HCT116 (cell line): ENCODE measurements at places on chromosomes 2 and 18.

DNA sequence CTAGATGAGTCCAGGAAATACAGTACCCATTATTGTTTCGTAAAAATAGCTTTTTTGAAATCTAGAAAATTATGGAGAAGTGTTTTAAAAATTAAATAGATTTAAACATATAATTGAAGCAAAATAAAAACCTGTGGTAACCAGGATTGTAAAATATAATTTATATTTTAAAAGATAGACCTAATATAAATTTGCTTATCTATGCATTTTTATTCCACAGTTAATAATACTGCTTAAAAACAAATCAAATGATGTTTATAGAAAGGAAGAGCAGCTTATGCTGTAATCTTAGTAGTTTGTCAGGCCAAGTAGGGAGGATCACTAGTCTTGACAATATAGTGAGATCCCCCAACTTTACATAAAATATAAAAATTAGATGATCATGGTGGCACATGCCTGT is 388.9 kb upstream of the CNTNAP5 start:
- no peak for DNase-seq

GRCh38 chr2:37471994-37472393 is 127.6 kb downstream of the QPCT start:
- no peak for DNase-seq

- no peak for DNase-seq
Measured at GRCh38 chr2:153917570-153917969, 45.8 kb downstream of the GALNT13 start.

GRCh38 chr18:50315100-50315871 is 27.8 kb upstream of the CXXC1 start:
- no peak for DNase-seq

- DNase-seq: no peak
Measured at GRCh38 chr2:219344751-219345430, 12.3 kb upstream of the RESP18 start.

DNA sequence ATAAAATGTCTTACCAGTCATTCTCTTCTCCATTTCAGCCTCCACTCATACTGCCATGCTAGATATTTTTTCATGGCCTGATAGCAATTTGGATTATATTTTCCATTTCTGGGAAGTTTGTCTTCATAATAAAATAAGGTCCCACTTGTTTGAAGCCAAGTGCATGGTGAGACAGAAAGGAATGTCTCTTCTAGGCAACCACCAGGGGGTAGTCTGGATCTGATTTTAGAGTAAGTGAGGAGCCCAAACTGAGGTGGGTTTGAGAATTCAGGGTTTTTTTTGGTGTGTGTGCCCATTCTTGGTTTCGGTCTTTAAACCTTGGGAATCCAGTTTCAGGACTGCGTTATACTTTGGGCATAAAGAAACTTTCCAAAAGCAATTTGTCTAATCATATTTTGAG is 315.5 kb downstream of the RPRM start:
- peak; percentile 53 for DNase-seq

- DNase-seq: no peak
Measured at GRCh38 chr2:208025814-208026184, 472 bp upstream of the PLEKHM3 start.

DNA sequence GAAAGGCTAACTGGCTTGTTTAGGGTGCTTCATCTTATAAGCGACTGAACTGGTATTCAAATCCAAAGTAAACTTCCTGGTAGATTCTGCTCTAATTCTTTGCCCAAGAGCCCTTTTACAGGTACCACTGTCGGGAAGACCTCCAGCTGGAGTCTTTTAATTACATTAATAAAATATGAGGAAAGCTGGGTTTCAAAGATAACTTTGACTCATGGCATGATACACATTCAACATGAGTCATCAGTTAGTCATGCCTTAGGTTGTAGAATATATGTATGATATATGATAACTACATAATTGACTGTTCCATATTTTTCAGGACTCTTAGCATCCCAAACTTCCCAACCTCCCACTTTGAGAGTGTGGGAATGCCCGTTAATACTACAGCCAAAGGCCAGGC is 32.3 kb downstream of the ZCCHC2 start:
- DNase-seq: no peak

- no peak for DNase-seq
Measured at GRCh38 chr2:102029952-102030351, 38.2 kb downstream of the IL1R2 start.

DNA sequence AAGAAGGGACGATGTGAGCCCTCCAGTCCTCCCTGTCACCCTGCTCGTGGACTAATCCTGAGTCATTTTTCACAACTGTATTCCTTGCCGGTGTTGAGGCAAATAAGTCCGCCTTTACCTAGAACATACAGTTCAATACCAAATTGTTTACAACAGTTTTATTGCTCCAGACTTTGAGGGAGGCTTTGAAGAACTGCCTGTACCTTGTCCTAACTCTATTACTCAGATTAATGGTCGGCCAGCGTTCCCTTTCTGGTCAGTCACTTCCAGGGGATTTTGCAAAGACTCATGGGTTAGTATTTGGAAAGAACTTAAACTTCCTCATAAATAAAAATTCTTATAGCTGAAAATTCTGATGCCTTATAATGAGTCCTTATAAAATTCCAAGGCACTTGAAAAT is 85.1 kb upstream of the ZNF532 start:
- no peak for DNase-seq

GRCh38 chr2:134296301-134296700 is 42.4 kb downstream of the MGAT5 start:
- no peak for DNase-seq

- no peak for DNase-seq
Measured at GRCh38 chr2:99942561-99943347, 199.6 kb downstream of the AFF3 start.

- DNase-seq: no peak
Measured at GRCh38 chr2:149430743-149431736, 100.7 kb downstream of the LYPD6 start.

GRCh38 chr2:56299171-56299691 is 115.4 kb downstream of the CCDC85A start:
- no peak for DNase-seq

- no peak for DNase-seq
Measured at GRCh38 chr2:75023666-75024455, 65.4 kb downstream of the POLE4 start.

DNA sequence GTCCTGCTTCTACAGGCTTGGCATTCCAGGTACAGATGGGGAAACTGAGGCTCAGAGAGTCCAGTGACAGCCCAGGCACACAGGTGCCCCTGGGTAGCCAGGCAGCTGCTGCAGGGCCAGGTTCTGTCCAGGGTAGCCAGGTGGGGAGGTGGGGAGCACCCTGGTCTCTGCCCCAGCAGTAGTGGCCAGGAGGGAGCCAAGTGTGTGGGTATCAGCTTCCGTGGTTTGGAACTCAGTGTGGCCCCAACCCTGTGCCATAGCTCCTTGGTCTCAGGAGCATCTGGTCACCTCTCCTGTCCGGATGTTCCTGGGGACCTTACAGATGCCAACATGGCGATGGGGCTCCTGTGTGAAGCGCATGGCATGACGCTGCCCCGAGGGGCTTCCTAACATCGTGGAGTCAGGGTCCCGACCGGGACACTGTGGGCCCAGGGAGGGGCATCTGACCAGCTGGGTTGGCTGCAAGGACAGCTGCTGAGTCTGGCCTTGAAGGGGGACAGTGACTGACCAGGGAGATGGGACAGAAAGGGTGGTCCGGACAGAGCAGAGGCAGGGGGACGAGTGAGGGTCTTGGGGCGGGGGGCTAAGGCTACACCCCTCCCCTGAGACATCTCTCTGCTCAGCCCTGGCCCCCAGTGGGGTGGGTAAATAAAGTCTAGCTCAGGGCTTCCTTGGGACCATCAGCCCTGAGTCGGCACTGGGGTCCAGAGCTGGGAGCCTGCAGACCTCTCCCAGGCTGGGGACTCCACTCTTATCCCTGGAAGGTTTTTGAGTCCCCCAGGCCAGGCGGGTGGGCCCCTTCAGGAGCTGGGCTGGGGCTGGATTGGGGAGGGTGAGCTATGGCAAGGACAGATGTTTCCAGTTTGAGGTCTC is 76.0 kb upstream of the SMAD7 start:
- DNase-seq: no peak

DNA sequence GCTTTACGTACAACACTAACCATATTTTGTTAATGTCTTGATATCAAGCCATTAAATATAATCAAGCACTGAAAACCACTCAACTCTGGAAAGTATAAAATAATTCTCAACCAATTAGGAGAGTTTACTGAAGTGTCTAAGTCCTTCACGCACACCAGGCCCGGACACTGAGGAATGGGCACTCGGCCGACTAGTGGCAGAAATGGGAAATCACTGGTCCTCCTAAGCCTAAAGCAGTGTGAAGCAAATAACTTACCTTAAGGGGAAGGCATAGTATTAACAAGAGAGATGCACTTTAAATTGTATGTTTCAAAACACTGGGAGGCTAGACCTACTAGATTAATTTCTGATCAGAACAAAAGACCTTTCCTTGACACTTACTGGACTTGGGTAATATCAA is 45.7 kb downstream of the FAM210A start:
- peak; percentile 29 for DNase-seq

DNA sequence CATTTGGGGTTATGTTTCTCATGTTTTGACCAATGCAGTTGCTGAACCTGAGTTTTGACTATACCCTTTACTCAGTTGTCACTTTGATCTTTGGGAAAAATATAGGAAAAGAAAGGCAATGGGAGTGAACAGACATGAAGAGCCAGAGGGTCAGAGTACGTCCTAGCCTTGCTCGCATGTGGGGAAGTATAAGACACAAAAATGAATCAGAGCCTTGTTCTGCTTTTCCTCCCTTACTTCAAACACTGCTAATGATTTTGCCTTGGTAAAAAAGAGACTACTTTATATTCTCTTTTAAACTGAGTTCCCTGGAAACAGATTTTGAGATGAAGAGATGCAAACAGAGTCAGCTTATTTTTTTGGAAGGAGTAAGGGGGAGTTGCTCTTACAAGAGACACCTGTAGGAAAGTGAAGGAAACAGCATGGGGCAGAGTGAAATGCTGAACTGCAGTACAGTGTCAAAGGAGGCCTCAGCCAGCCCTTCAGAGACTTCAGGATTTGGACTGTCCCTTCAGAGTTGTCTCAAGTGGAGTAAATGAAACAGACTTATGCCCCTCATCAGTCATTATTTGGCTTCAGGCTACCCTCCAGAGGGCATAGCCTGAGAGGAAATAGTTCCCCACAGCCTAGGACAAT is 11.1 kb upstream of the FAP start:
- no peak for DNase-seq

DNA sequence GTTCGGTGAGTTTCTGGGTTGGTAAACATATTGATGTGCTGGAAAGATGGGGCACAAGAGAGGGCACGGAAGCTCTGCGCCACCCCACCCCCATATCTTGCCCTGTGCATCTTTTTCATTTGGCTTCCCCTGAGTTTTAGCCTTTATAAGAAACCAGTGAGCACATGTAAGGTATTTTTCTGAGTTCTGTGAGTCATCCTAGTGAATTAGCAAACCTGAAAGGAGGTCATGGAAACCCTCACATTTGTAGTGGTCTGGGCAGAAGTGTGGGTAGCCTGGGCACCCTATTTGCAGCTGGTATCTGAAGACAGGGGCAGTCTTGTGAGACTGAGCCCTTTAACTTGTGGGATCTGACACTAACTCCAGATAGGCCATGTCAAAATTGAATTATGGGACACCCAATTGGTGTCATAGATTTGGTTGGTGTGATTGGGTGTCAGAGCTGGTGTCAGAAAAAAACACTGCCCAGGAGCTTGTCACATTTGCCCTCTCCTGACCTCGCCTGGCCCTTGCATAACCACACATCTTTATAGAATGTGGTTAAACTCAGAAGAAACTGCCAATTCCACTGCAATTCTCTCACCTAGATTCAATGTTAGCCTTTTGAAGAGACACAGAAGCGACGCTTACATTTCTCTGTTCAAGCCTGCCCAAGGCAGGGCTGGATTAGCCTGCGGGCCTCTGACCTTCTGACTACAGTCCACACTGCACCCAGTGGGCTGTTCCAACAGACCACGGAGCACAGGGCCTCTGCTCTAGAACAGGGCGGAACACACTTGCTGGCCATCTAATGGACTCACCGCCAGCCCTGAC is 12.0 kb upstream of the GALM start:
- DNase-seq: no peak

DNA sequence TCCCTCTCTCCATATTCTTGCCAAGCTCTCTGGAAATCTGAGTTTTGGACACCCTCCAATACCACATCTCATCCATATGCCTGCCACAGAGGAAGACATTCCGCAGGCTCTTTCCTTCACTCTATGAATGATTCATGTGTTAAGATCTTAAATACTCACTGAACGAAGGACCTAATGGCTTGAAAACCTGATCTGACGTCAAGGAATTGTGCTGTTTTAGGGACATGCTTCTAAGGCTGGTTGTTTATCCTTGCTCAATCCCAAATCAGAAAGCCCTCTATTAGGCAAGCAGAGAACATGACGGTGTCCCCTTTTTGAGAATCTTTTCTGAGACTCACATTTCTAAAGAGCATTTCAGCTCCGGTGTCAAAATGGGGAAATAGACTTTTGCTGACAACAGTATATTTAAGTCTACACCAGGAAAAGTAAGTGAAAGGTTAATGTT is 83.7 kb upstream of the GALNT5 start:
- DNase-seq: no peak

DNA sequence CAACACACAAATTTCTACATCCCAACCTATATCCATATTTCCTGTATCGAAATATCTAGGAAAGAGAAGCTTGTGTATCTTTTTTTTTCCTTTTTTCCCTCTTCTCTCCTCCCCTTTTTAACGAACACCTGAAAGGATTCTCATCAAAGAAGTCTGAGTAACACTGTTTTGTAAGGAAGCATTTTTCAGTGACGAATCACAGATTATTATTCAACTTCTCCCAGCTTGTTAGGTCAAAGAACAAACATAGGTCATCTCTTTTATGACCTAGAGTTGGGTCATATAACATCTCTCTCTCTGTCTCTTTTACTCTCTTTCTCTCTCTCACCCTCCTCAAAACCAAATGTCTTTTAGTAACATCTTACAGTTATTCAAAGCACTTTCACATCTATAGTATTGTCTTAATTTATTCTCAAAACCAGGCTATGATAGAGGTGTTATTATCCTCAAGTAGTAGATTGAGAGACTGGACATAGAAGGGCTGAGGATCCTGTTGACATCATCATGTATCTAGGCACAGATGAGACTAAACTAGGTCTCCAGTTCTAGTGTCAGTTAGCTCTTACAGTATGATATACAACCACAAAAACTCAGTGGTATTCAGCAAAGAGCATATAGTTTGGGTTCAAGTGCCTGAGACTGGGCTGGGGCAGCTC is 80.1 kb upstream of the SPOPL start:
- DNase-seq: peak; percentile 64
